Uterine smooth muscle cell (primary cell): ENCODE measurements at places on chromosomes 5 and 9. TPM values are rescaled to one million over a fixed set of nuclear protein-coding genes. Genes with fewer than 3 reads are reported as not detected.

The DOLK gene
- total RNA-seq: 31.6 and 32.9 TPM in 2 replicates

The PTGR1 gene
- 77.0 and 89.0 TPM in 2 replicates for total RNA-seq

The EFNA5 gene
- total RNA-seq: 0.75 and 1.1 TPM in 2 replicates

The PROB1 gene
- 0.87 and 1.00 TPM in 2 replicates for total RNA-seq

The NUP155 gene
- 32.5 and 63.9 TPM in 2 replicates for total RNA-seq

The LHX2 gene
- total RNA-seq: 0.33 TPM in 1 of 2 replicates, not detected in the other

The TGFBI gene
- 247 and 625 TPM in 2 replicates for total RNA-seq

The HAPLN1 gene
- total RNA-seq: 0.11 and 0.37 TPM in 2 replicates

The TMEFF1 gene
- total RNA-seq: 1.5 and 2.5 TPM in 2 replicates

The PCDHA9 gene
- 0.11 and 0.12 TPM in 2 replicates for total RNA-seq

The NUTM2F gene
- total RNA-seq: not detected in 2 replicates

The IFNA21 gene
- total RNA-seq: not detected in 2 replicates

The CAMLG gene
- total RNA-seq: 33.2 and 48.1 TPM in 2 replicates

The CAMK4 gene
- total RNA-seq: 5.0 and 10.8 TPM in 2 replicates

The C9orf153 gene
- 0.25 TPM in 1 of 2 replicates, not detected in the other for total RNA-seq

The SLC36A2 gene
- total RNA-seq: not detected in 2 replicates

The TICAM2 gene
- total RNA-seq: 4.1 and 7.6 TPM in 2 replicates

The CPLANE1 gene
- 21.0 and 21.1 TPM in 2 replicates for total RNA-seq
